Cortex of kidney (tissue), 1 donor: ENCODE measurements at places on chromosomes 12 and 14.

GRCh38 chr12:79200176-79200575, 335.6 kb downstream of the SYT1 start:
- DNase-seq = no peak

DNA sequence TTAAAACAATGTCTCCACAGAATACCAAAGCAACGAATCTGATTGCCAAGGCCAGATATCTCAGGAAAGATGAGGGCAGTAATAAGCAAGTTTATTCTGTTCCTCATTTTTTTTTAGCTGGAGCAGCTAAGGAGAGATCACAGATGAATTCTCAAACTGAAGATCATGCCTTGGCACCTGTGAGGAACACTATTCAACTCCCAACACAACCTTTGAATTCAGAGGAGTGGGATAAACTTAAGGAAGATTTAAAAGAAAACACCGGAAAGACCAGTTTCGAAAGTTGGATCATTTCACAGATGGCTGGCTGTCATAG, 994 bp downstream of the PRORP start:
- no peak for DNase-seq

- no peak for DNase-seq
These were observed 449.6 kb upstream of the CCDC196 start for GRCh38 chr14:66036547-66036946.

DNA sequence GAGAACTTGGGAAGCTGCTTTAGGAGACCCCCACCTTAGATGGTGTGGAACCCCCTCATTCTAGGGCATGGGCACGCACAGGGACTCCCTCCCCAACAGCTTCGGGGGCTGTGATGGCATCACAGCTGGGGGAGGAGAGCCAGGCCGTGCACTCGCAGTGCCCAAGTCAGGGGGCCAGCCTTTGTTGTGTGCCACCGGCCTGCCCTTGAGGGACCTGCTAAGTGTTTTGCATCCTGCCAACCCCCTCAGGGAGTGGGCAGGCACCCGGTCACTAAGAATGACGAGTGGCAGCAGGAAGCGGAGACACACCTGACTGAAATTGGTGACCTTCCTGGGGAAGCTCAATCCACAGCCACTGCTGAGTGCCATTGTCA, 334.9 kb upstream of the SFSWAP start:
- no peak for DNase-seq

GRCh38 chr12:88985011-88985410, 367.3 kb downstream of the DUSP6 start:
- no peak for DNase-seq

GRCh38 chr12:50642035-50642451, 121.9 kb upstream of the ATF1 start:
- no peak for DNase-seq

- no peak for DNase-seq
These were observed 364.1 kb downstream of the PAWR start for GRCh38 chr12:79326663-79327062.

DNA sequence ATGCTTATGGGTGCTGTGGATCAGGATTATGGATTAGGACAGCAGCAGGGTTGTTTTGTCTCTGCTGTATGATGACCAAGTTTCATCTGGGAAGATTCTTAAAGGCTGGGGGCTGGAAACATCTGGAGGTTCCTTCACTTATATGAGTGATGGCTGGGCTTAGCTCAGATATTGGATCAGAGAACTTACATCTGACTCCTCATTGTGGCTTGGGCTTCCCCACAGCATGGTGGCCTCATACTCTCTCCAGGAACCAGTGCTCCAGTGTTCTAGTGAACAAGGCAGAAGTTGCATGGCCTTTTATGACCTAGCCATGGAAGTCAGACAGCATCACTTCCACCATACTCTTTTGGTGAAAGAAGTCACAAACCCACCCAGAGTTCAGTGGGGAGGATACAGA, 336.1 kb upstream of the TBX3 start:
- DNase-seq = no peak

GRCh38 chr12:6165395-6165794, 34.8 kb upstream of the CD9 start:
- no peak for DNase-seq

DNA sequence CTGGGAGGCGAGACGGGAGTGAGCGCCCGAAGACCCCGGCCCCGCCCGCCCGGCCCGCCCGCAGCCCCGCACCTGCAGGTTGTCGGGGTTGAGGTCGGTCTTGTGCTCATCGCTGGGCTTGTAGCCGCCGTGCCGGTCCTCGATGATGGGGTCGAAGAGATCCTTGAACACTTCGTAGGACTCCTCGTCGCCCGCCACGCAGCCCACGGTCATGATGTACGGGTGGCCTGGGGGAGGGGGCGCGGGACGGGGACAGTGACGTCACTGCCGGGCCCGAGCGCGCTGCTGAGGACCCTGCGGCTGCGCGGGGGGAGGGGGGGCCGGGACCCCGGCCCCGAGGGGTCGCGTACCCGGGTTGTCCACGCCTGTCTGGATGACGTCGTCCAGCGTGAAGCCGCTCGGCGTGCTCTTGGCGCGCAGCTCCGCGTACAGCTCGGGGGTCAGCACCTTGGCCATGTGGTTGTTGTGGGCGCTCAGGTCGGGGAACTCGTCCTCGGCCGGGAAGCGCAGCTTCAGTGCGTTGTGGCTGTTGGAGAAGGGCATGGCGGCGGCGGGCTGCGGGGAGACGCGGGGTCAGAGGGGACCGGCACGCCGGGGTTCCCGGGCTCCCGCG, 573 bp downstream of the CKB start:
- DNase-seq = no peak

DNA sequence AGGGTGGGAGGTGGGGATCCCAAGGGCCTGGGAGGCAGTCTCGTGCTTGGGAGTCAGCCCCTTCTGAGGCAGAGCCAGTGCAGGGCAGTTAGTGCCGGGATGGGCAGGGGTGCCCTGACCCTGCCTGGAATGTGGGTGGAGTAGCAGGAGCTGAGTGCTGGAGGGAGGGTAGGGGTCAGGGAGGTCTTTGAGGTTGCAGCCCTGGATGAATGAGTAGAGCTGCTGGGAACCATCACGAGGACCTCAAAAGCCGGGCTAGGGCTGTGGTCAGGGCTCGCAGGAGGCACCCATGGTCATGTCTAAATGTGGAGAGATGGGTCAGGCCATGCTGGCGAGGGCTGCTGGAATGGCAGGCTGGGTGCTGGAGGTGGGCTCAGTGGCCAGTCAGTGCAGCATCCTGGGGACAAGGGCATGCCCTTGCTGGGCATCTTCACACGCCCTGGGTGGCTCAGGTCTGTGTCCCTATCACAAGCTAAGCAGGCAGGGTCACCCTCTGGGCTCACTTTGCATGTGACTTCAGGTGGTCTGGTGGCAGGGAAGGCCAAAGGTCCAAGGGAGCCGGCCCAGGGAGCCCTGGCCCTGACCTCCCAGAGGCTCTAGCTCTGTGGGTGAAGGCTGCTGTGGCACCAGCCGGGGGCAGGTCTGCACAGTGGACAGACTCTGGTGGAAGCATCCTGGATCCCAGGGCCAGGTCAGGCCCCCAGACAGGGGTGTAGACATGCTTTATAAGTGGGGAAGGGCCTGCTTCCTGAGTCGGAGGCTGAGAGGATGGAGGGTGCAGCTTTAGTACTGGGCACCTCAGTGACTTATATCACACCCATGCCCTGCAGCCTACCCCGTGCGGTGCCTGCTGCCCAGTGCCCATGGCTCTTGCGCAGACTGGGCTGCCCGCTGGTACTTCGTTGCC, 24.5 kb downstream of the PAPLN start:
- DNase-seq = no peak

- no peak for DNase-seq
These were observed 20.2 kb upstream of the CLEC4D start for GRCh38 chr12:8493084-8493483.

DNA sequence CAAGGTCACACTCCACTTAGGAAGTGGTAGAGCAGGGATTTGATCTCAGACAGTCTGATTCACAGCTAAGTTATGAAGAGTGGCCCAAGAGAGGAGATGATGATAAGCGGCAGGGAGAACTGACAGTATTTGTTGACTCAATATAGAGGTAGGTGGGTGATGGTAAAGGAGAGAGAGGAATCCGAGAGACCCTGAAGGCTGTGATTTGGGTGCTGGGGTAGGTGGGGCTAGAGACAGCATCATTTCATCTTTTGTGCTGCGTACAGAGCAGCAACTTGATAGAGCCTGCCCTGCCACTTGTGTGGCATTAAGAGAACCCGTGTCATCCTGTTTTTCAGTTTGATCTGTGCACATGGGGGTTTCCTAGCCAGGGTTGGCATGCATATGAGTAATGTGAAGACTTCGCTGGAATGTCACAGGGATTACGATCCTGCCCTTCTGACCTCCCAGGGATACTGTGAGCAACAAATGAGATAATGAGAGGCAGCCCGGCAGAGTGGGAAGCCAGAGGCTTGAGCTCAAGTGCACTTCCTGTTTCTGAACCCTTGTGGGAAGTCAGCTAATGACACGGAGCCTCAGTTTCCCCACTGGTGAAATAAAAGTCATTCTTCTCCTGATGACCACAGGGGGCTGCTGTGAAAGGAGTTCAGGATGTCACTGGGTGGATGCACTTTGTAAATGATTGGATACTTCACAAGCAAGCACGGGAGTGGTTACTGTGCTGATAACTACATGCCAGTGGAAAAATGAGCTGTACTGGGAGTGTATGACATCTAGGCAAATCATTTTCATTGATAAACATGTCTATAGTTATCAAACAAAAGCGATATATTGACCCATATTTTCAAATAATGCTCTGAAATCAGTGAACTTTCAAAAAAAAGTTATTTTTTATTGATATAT, 59.5 kb upstream of the IGF1 start:
- no peak for DNase-seq

DNA sequence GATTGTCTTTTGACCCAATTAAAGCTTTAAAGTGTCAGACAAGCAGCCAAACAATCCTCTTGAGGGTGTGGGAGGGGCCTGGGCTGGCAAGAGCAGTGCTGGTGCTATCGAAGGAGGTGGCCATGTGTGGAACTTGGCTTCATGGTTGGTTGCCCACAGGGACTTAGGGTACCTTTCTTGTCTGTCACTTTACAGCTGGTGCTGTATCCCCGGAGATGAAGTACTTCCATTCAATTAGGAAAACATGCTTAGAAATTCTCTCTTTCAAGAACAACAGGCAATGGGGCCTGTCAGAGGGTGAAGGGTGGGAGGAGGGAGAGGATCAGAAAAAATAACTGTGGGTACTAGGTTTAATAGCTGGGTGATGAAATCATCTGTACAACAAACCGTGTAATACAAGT, 86.5 kb downstream of the DAAM1 start:
- no peak for DNase-seq

DNA sequence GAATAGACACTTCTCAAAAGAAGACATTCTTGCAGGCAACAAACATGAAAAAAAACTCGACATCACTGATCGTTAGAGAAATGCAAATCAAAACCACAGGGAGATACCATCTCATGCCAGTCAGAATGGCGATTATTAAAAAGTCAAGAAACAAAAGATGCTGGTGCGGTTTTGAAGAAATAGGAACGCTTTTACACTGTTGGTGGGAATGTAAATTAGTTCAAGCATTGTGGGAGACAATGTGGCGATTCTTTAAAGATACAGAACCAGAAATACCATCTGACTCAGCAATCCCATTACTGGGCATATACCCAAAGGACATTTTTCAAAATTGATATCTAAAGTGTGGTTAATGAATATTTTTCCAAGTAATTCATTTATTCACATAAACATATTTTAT, 39.6 kb upstream of the LIN7A start:
- no peak for DNase-seq

DNA sequence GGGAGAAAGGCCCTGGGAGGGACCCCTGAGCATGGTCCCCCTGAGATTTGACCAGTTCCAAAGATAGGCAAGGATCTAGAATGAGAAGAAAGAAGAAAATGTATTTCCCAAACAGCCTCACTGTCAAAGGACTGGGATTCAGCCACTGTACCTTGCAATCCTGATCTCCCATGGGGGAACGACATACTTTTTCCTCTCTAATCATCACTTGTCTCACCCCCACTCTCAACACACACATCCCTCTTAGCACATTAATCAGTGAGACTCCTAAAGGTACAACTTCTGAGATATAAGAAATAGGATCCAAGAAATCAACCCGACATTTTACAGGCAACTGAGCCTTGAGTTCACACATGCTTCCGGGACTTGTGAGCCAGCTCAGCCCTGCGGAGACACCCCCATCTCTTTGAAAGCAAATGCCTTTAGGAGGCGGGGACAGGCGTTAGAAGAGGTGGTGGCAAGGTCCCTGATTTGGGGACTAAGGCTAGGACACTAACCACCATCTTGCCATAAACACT, 1.4 kb downstream of the MAP3K9 start:
- no peak for DNase-seq

DNA sequence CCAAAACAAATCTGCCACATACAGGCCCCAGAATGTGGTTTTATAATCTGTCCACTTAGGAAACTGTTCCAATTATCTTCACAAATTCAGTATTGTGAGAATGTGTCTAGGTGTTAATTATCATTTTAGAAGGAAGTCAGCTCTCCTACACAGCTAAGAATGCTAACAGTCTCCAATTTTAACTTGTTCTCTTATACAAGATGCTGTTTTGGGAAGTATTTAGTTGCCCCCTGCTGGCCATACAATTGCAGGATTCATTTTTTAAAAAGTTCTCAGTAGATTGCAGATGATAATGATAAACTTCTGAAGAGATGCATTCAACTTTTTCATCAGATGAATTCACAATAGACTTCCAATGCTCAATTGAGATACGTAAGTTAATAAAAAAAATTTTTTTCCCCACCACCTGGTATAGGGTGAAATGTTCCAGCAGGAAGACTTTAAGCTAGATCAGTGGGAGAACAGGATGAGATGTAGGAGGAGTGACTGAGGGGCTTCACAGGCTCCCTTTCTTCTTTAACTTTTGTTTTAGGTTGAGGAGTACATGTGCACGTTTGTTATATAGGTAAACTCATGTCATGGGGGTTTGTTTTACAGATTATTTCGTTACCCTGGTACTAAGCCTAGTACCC, 27.3 kb upstream of the OSBPL8 start:
- DNase-seq = no peak

- no peak for DNase-seq
These were observed 77.7 kb downstream of the PAPOLA start for GRCh38 chr14:96579855-96580254.

DNA sequence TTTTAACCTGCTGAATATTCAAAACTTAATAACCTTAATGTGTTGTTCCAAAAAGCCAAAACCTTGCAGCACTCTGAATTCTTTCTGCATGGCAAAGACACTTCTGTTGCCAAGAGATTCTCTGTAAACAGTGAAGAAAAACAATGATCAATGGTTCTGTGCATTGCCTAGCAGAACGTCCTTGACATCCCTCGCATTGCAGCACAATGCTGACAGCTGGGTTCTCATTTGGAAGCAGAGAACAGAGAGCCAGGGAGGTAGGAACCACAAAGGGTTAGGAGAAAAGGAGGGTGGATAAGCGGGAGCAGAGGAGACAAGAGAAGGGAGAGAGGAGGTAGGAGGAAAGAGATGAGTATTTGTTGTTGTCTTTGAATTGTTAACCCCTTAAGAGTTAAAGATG, 501.1 kb downstream of the NAV3 start:
- DNase-seq = no peak

GRCh38 chr14:96470331-96470730, 31.9 kb upstream of the PAPOLA start:
- DNase-seq = no peak

DNA sequence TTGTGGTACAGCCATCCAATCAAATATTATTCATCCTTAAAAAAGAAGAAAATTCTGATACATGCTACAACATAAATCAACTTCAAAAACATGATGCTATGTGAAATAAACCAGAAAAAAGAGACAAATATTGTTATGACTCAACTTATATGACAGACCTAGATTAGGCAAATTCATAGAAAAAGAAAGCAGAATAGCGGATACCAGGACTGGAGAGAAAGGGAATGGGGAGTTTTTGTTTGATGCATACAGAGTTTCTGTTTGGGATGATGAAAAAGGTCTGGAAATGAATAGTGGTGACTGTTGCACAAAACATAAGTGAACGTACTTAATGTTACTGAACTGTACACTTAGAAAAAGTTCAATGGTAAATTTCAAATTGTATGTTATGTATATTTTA, 82.3 kb downstream of the SPPL3 start:
- DNase-seq = no peak
